ENCODE measurements at places on chromosomes 11 and 22. TPM values are rescaled to one million over a fixed set of nuclear protein-coding genes. Genes with fewer than 3 reads are reported as not detected.

The GRIA4 gene
- 0.72 TPM for polyA plus RNA-seq

The SLC5A1 gene
- polyA plus RNA-seq: 0.92 TPM

The KBTBD3 gene
- polyA plus RNA-seq: 13.2 TPM

The FERMT3 gene
- polyA plus RNA-seq: 5.6 TPM

The GCAT gene
- polyA plus RNA-seq: 12.4 TPM

The LMO1 gene
- polyA plus RNA-seq: 1.2 TPM

The BRSK2 gene
- 0.25 TPM for polyA plus RNA-seq

- DNase-seq: no peak
These were observed 93.9 kb downstream of the RASSF10 start for GRCh38 chr11:13102865-13103539.

DNA sequence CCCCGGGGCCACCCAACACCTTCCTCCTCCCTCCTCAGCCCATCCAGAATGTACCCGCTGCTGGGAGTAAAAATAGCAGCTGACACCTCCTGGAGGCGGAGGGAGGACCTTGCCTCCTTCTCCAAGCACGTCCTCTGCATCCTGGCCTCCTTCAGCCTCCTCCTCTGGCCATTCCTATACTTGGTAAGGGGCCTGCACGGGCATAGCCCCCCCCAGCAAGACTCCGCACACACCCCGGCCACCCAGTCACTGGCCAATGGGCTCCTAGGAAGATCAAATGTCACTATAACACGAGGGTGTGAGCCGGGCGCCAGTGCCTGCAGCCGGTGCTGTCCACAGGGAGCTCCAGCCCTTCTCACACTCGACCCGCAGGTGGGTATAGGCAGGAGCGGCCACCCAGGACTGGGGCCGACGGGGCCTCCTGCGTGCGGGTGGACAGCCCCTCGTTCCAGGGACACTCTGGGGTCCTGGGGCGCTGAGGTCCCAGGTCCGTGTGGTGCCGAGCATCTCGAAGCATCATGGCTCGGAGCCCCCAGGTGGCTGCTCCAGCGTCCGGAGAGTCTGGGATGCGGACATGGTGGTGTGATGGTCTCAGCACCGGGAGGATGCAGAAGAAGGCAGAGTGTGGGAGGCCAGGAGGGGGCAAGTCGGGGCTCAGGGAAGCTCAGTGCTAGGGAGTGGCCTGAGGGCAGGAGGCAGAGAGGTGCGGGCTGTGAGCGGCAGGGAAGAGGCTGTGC is at the start of gene TNNT3:
Gene TNNT3, plus strand, starts transcription at position 313 of the 737 bp plus-strand sequence. CDS start 3,172 bp downstream, outside the sequence.
- no peak for DNase-seq

DNA sequence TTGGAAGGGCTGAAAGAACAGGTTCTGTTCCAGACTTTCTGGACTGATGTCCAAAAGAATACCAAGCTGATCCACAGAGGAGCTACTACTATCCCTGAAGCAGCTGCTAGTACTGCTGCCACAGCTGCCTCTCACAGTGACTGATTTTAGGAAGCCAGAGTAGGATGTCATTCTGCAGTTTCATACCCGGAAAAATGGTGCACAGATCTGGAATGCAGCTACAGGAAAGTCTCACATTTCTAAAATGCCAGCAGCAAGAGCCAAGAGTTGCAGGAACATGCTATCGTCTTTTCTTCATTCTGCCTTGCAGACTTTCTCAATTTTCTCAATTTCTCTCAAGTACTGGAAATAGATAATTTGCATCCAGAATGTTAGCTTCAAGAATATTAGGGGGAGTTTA is 19.4 kb upstream of the CCDC179 start:
- no peak for DNase-seq

DNA sequence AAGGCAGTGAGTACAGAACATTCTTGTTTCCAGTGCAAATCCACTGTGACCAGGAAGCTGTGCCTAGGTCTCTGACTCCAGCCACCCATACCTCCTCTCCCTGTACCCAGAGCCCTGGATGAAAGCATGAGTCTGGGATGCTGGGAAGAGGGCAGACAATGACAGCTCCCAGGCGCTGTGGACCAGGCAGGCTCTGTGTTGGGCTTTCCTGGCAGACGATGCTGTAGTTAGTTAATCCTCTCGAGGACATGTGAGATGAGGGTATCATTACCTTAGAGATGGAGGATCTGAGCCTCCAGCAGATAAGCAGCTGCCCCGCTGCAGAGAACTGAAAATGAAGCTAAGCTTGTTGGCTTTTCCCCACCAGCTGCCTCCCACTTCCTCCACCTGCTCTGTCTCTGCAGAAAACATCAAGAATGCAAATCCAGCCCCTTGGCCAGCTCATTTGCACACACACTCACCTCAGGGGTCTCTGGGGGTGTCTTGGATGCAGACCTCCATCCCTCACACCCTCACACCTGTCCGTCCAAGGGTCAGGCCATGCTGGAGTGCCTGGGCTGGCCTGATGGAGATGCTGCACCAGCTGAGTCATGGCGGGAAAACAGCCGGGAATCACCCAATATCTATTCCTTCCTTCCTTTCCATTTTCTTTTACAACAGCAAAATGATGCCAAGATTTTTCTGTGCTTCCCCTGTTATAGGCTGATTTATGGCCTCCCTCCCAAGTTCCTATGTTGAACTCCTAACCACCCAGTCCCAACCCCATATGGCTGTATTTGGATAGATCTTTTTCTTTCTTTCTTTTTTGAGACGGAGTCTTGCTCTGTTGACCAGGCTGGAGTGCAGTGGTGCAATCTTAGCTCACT is 94.9 kb upstream of the SEPTIN5 start:
- DNase-seq: no peak

DNA sequence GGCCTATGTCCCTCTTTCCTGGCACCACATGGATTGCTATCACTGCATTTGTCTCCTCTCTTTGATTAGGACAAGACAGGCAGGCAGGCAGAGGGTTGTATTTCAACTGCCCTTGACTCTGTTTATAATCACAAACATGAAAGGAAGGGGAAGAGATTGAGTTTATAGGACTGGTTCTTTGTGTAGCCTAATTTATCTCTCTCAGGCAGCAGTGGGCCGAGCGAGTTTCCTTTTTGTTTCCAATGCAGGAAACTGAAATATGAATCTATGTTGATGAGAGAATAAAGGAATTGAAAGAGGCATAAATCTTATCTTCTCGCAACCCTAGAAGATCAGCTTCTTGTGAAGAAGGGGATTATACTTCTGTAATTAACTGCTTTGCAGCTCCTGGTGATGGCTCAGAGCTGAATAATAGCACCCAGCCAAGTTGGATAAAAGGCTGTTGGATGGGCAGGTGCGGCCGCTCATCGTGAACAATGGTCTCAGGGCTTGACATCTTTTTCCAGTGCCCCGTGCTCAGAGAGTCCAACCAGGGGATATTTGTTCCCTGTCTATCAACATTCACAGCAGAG is 80.6 kb upstream of the SYT13 start:
- no peak for DNase-seq

GRCh38 chr11:59754494-59754858 is 700 bp upstream of the STX3 start:
- no peak for DNase-seq

- no peak for DNase-seq
These were observed 124.3 kb downstream of the DBX1 start for GRCh38 chr11:20035701-20036601.

DNA sequence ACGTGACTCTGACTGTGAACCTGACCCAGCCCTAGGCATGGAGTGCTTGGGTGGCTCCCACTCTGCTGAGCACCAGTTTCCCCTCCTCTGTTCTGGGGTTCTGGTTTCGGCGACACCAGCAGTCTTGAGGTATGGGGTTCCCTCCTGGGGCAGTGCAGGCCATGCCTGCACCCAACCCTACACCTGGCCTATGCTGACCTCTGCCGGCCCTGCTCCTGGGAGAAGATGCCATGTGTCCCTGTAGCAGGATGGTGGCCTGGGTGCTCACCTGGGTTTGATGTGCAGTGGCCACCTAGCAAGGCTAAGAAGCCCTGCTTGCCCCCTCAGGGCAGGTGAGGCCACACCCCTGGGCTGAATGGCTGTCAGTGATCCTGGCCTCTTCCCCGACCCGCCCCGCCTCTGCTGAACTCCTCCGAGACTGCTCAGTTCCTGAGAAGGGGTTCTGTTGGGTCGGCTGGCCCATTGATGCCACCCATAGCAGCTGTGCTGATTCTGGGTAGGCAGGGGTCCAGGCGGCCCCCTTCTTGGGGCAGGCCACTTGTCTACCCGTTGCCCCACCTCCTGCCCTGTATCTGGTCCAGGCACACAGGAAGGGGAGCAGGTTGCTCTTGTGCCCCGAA is 2.4 kb downstream of the ZDHHC8 start:
- DNase-seq: no peak

GRCh38 chr11:70716216-70716615 is 317.9 kb downstream of the CTTN start:
- no peak for DNase-seq

GRCh38 chr11:3014057-3014938 is 22.2 kb upstream of the NAP1L4 start:
- DNase-seq: no peak

GRCh38 chr11:128424271-128424711 is 163.1 kb downstream of the ETS1 start:
- no peak for DNase-seq

GRCh38 chr22:20262582-20263147 is 5.5 kb downstream of the RTN4R start:
- no peak for DNase-seq

DNA sequence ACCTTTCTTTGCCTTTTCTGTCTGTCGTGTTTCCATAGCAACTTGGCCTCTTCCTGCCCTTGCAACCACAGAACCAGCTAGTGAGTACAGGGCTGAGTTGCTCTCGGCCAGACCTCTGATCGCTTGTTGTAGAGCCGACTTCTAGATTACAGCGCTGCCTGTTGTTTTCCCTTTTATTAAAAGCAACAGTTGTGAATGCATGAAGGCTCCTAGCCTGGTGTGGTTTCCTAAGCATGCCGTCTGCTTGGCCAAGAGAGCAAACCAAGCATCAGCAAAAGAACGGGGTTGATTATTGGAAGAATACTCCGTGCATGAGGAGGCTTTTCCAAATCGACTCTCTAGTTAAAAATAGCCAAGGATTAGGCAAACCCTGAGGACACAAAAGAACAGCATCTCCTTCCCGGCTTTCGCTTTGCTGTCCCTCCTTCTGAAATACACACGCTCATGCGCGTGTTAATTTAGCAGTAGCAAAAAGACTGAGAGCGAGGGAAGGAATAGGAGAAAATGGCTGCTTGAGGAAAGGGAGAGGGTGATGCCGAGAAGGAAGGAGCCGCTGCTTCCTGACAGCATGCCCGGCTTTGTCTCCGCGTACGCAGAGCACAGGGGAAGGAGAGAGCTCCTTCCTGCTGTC is 71.5 kb upstream of the TTC12 start:
- DNase-seq: no peak

- DNase-seq: no peak
These were observed 59.9 kb downstream of the GGTLC2 start for GRCh38 chr22:22704156-22704946.

DNA sequence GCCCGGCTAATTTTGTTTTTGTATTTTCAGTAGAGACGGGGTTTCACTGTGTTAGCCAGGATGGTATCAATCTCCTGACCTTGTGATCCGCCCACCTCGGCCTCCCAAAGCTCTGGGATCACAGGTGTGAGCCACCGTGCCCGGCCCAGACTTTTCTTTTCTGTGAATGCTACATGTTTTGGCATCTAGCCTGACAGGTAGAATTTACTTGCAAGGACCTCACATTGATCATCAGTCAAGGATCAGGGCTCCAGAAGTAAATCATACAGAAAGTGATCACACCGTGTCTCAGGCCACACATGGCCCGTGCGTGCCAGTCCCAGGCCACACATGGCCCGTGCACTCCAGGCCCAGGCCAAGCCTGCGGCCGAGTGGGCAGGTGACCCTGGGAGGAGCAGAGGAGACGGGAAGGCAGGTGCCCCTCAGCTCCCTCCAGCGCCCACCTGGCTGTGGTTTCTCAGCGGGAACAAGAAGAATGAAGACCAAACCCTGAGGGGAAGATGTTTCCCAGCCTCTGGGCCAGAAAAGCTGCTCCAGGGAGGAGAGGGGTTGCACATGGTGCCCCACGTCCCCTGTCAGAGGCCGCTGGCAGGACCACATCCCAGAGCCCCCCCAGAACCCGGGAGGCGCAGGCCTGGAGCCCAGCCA is 76.2 kb downstream of the BRD1 start:
- no peak for DNase-seq

- DNase-seq: no peak
These were observed 48.2 kb downstream of the BSX start for GRCh38 chr11:122933416-122933815.

GRCh38 chr22:41355895-41356294 is 25.8 kb upstream of the TEF start:
- no peak for DNase-seq

DNA sequence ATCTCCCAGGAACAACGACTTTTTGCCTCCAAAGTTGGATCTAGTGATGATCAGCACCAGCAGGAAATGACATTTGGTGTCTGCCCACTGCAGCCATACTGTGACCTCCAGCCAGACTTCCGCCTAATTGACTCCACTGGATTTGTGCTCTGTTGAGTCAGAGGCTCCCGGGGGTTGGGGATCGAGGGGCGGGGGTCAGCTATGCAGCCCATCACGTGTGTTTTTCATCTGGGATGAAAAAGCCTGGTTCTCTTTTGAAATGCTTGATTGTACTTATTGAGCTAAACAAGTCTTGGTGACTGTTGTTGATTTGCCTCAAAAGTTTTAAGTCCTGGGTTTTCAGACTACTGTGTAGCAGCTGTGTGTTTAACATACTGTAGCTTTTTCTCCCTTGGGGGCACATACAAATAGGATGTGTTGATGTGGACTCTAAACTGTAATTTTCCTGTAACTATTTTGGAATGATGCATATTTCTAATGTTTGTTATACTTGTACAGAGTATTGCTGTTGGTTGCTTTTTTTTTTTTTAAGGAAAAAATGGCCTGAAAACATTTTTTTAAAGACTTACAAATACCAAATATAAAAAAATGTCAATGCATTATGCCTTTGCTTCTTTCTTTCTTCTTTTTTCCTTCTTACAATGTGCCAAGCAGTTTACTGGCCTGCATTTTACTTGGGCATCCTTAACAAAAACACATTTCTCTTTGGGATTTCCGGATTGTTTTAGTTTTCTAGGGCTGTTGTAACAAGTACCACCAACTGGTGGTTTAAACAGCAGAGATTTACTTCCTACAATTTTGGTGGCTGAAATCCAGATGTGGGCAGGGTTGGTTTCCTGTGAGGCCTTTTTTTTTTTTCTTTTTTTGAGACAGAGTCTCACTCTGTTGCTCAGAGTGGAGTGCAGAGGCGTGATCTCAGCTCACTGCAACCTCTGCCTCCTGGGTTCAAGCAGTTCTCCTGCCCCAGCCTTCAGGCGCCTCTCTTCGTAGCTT is 46.1 kb upstream of the OR4B1 start:
- no peak for DNase-seq

- DNase-seq: no peak
These were observed 218.0 kb upstream of the PITPNB start for GRCh38 chr22:28137036-28137435.

DNA sequence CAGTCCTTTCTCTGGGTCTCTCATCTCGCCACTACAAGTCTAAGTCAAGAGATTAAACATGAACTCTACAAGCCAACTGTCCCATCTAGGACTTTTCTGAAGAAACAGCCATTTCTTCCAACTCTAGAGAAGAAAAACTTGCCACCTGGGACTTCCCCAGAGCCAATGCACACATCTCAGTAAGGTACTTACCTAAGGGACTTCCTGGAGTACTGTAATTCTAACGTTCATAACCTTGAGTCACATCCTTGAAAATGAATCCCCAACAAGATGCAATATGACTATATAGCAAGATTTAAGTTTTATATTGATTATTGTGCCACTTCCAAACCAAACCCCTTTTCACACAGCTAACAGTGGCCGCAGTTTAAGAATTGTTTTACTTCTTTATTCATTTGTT is 11.9 kb upstream of the ISX start:
- DNase-seq: no peak

- no peak for DNase-seq
These were observed 48.3 kb downstream of the LARGE1 start for GRCh38 chr22:33871935-33872334.

Data from right renal cortex interstitium (tissue), 3 donors.